Prostate gland (tissue), 2 donors: ENCODE measurements at places on chromosomes 4 and X. TPM values are rescaled to one million over a fixed set of nuclear protein-coding genes. Genes with fewer than 3 reads are reported as not detected.

GRCh38 chr4:15117270-15117946 is 115.1 kb downstream of the CPEB2 start:
- no peaks in the 10 kb centered on the region for H3K4me1 ChIP-seq
- no peak for DNase-seq
- no peaks in the 10 kb centered on the region for H3K36me3 ChIP-seq

GRCh38 chrX:32268207-32268606 is 943.1 kb downstream of the DMD start:
- H3K27me3 ChIP-seq: no peaks in the 10 kb centered on the region
- H3K27ac ChIP-seq: no peak overlapping the region
- no peak for DNase-seq

GRCh38 chrX:110428144-110428543 is 69.5 kb downstream of the RTL9 start:
- no peak overlapping the region for H3K4me3 ChIP-seq
- H3K27me3 ChIP-seq: no peaks in the 10 kb centered on the region
- no peaks in the 10 kb centered on the region for H3K4me1 ChIP-seq
- no peak for DNase-seq
- no peaks in the 10 kb centered on the region for H3K36me3 ChIP-seq

DNA sequence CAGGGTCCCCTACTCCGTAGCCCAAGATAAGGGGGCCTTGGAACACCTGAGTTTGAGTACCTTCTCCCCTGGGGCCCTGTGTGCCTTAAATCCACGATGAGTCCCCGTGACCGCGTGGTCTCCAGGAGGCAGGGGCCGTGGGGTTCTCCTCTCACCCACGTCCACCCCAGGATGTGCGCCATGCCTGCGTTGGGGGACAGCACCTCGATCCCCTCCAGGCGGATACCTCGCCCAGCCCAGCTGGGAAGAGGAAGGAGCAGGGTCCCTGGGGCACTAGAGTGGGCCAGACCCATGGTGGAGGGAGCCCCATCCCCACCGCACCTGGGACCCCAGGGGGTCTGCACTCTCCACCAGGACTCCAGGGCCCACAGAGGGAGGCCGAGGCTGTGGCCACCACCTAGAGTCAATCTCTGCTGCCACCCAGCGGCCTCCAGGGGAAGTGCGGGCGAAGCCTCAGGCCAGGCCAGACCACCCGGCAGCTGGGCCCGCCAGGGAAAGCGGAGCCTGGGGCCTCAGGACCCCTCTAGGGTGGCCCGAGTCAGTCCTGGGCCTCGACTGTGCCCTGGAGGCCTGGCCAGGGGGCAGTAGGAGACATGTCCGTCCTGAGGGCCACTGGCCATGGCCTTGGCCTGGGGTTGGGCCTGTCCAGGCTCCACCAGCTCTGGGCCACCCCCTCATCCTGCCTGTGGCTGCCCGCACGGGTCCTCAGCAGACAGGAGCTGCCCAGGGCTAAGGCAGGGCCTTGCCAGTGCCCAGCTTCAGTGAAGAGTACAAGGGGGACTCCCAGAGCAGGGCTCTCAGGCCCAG is 55.0 kb downstream of the FAM53A start:
- no peak overlapping the region for H3K27ac ChIP-seq
- no peak overlapping the region for H3K4me3 ChIP-seq
- H3K27me3 ChIP-seq: no peaks in the 10 kb centered on the region
- H3K4me1 ChIP-seq: no peaks in the 10 kb centered on the region
- peak; percentile 28 for DNase-seq
- H3K36me3 ChIP-seq: no peaks in the 10 kb centered on the region

DNA sequence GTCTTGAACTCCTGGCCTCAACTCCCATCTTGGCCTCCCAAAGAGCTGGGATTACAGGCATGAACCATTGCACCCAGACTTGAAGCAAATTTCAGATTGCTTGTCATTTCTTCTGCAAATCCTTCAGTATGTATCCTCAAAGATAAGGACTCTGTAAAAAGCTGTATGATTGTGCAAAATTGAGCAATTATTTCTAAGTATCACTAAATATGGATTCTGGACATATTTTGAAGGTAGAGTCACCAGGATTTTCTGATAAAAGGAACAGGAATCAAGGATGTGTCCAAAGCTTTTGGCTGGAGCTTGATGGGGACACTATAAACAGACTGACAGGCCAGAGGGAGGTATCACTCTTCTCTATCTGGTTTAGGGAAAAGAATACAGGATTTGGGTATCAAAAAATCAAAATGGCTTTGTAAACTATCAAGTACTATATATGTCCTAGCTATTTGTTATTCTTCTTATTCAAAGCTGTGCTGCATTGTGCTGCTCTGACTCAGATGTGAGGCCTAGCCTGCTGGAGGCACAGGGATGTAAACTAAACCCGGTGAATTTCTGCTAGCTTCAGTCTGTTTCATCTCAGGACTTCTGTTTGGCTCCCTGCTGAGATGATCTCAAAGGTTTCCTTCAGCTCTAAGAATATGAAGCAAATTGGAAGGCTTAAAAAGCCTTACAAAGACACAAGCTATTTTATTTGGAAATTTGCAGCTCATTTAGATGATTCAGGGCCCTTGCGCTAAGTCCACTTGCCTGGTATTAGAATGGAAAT is 8.3 kb downstream of the RPS4X start:
- no peak overlapping the region for H3K4me3 ChIP-seq
- no peaks in the 10 kb centered on the region for H3K36me3 ChIP-seq

GRCh38 chrX:49959602-49960001 is 37.2 kb downstream of the CLCN5 start:
- H3K27me3 ChIP-seq: no peaks in the 10 kb centered on the region
- H3K4me3 ChIP-seq: no peak overlapping the region
- H3K4me1 ChIP-seq: no peaks in the 10 kb centered on the region
- H3K36me3 ChIP-seq: no peaks in the 10 kb centered on the region

SRPX2 gene
- total RNA-seq: 5.1 TPM
